Right ventricle myocardium inferior (tissue), 1 donor: ENCODE measurements at places on chromosomes 12 and 14. TPM values are rescaled to one million over a fixed set of nuclear protein-coding genes. Genes with fewer than 3 reads are reported as not detected.
A peak's percentile ranks its signal among the peaks of the same experiment; 100 is the strongest.

DNA sequence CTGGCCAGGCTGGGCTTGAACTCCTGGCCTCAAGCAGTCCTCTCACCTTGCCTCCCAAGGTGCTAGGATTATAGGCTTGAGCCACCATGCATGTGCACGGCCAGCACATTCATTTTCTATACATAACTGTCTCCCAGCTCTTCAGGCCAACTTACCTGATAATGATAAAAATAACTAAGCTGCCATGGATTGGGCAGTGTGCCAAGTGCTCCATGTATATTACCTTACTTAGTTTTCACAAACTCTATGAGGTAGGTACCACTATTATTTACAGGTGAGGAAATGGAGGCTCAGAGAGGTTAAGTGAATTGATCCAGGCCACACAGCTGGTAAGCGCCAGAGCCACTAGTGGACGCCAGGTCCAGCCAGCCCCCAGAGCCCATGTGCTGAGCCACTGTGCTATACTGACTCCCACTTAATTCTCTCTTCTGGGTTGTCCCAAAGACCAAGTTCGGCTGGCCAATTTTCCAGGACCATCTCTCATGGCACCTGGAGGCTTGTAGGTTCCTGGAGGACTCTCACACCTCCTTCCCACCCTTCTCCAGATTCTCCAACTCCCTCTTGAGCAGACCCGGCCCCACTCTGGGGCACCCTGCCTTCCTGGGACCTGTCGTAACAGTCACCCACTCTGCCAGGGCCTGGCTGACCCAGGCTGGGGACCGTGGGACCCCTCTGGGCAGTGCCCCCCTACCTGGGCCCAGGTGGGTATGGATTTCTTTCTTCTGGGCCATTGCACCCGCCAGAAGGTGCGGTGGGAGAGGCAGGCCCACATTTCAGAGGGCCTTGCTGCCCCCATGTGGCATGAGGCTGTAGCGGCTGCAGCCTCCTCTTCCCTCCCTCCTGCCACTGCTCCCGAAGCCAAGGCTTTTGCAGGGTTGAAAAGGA lies 30.2 kb upstream of the CIPC start:
- DNase-seq: peak; percentile 81

DNA sequence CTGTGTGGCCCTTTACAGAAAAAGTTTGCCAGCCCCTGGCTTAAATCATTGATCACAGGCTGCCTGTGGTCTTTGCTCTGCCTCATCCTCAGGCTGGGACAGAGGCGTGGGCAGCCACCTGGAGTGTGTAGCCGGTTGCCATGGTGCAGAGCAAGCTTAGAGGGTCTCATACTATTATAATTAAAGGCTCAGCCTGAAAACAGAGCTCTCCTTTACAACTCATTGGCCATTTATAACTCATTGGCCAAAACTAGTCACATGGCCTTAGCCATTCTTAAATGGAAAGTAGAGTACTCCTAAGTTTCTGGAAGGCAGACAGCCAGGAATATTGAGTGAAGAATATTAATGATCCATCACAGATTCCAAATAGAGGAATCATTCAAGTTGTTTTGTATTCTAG lies 3.0 kb downstream of the HSP90B1 start:
- DNase-seq: no peak

- no peak for DNase-seq
Observed at GRCh38 chr14:21543963-21544362, 17.8 kb upstream of the SALL2 start.

DNA sequence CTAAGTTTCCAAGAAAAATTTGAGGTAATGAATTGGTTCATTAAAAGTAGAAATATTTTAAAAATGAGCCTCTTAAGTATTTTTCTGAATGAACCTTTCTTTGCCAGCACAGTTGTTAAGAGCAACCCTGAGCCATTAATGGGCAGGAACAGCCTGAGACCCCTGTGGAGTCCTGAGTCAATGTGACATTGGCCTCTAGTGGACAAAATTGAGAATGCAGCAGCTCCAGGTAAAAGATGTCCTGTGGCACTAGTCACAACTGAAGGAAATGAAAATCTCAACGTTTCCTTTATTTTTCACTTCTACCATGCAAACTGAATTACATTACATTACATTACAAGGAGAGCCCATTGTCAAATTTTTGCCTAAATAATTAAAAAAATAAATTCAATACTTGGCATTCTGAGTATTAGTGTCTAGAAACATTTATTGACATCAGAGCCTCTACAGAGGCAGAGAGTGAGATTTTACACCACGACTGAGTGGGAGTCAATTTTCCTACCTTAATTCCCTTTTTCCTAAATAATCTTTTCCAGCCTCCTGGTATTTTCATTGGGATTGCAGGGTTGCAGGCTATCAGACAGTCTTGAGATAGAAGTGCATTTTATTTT lies 135.7 kb downstream of the PPM1H start:
- no peak for DNase-seq

- DNase-seq: no peak
Observed at GRCh38 chr12:5493018-5493417, 61.1 kb downstream of the NTF3 start.

GRCh38 chr12:94277426-94278000 lies 129.1 kb downstream of the PLXNC1 start:
- DNase-seq: no peak

Gene TSPAN11
- 1.5 TPM for total RNA-seq

Gene KRT6C
- total RNA-seq: not detected

- no peak for DNase-seq
Observed at GRCh38 chr14:93984987-93985410, 8.6 kb upstream of the ASB2 start.
